ENCODE measurements at places on chromosomes 2 and 18.

DNA sequence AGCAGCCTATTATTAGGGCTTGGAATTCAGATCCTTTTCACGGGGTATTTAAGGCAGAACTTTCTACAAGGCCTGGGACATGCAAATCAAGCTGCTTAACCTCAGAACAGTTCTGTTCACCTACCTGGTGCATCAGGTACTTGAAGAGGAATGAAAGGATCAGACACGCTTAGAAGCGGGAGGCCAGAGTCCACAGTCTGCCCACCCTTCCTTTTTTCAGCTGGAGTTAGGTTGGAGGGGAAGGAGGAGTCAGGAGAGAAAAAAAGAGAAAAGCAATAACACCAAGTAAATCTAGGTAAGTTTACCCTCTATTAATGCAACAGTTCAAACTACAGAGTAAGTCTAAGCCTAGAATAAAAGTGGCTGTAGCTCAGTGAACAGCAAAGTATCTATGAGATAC, 58.6 kb upstream of the NFU1 start:
- no peak for DNase-seq

DNA sequence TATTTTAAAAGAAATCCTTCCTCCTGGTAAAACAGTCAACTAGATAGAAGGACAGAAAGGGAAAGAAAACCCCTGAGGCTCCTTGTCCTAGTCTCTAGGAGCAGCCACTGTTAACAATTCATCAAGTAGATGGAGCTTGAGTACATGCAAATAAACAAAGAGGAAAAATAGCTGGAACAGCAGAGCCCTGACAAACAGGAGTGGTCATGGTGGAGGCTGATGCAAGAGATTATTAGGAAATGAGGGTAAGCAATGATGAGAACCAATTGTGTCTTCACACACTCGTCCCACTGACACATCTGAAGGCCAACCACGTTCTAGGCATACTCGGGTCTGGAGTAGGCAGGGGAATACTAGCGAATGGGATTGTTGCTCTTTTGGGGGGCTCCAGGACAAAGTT, 9.2 kb downstream of the DLGAP1 start:
- DNase-seq: no peak

DNA sequence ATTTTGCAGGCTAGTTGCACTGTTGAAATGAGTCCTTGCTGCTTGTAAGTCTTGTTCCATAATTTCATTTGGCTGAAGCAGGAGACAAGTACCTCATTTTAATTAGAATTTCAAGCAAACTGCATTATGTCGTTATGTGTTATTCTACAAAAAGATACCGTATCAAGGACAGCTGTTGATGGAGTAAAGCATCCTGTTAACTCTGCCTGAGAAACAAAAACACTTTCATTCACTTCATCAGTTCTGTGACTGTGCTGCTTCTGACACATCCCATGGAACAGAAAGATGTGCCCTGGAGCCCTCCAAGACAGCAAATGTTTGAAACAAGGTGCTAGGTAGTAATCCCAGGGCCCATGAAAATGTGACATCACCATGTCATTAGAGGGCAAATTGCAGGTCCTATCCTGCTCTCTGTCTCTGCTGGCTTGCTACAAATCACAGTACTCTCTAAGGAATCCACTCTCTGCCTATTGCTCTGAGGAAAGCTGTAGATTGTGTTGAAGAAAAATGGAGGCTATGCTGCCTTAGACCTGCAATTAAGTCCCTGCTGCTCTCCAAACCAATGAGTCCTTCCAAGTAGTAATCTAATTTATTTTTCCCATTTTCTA, 209.7 kb upstream of the PARD3B start:
- no peak for DNase-seq

- no peak for DNase-seq
Measured at GRCh38 chr2:8640498-8640897, 41.4 kb upstream of the ID2 start.

- DNase-seq: no peak
Measured at GRCh38 chr18:76259096-76259495, 235.9 kb downstream of the ZNF516 start.

GRCh38 chr2:180823546-180824141, 156.8 kb upstream of the UBE2E3 start:
- no peak for DNase-seq

DNA sequence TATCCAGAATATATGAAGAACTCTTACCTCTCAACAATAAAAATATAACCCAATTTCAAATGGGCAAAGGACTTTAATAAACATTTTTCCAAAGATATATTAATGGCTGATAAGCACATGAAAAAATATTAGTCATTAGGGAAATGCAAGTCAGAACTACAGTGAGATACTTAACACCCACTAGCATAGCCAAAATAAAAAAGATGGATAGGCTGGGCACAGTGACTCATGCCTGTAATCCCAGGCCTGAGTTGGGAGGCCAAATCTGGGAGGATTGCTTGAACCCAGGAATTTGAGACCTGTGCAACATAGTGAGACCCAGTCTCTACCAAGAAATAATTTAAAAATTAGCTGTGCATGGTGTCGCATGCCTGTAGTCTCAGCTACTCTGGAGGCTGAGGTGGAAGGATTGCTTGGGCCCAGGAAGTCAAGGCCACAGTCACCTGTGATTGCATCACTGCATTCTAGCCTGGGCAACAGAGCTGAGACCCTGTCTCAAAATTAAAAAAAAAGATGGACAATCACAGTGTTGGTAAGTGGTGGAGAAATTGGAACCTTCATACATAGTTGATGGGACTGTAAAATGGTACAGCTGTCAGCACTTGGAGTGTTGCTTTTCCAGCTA, 25.1 kb downstream of the MARCHF7 start:
- no peak for DNase-seq

- DNase-seq: no peak
Measured at GRCh38 chr2:156098506-156098905, 234.0 kb downstream of the NR4A2 start.

GRCh38 chr2:64330281-64331113, 123.5 kb upstream of the LGALSL start:
- peak; percentile 76 for DNase-seq

DNA sequence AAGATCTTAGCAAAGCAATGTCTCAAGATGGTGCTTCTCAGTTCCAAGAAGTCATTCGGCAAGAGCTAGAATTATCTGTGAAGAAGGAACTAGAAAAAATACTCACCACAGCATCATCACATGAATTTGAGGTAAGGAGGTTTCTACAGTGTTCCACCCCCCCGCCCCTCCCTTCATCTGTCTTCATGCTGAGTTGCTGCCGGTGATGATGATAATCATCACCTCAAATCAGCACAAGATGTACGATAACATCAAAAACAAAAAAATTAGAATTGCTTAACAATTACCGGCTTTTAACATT, 14.6 kb downstream of the UGP2 start:
- no peak for DNase-seq

DNA sequence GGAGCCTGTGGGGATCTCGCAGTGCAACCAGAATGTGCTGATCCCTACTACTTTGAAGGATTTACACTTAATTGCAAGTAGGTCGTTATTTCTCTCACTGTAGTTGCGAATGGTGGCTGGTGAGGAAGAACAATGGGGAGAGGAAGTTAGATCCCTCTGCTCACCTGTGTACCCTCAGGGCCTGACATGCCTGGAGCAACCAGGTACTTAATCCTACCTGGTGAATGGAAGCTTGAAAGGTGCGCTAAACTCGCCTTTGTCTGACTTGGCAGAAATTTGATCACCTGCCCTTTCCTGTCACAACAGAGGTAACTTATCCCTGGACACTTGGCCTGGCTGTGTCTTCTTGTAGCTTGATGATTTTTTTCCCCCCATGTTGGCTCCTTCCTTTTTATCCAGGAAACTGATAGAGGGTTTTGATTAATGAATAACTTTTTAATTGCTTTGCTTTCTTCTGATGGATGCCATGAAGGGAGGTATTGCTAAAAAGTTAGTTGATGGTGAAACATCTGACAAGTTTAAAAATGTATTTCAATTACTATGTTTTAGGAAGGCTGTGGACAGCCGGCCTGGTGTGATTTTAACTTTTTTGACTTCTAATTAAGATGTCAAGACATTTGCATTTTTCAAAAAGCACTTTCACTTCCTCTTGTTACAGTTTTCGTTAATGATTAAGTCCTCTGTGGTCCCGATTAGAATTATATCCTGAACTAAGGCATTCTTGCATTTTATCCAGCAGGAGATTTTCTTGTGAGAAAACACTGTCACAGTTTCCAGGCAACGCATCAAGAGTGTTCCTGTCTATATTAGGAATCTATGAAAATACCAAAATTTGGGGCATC, 9.2 kb downstream of the SGPP2 start:
- no peak for DNase-seq

- DNase-seq: no peak
Measured at GRCh38 chr2:45000341-45000901, 8.8 kb downstream of the SIX2 start.
